ENCODE measurements at places on chromosomes 13 and 19.

DNA sequence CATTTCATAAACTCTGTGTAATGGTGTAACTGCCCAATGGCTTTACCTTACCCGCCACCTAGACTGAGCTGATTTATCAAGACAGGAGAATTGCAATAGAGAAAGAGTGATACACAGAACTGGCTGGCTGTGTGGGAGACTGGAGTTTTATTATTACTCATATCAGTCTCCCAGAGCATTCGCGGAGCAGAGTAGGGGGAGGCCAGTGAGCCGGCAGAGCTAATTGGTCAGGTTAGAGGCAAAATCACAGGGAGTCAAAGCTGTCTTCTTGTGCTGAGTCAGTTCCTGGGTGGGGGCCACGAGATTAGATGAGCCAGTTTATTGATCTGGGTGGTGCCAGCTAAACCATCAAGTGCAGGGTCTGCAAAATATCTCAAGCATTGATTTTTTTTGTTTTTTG, 23.4 kb upstream of the SLITRK1 start:
- no peak for DNase-seq

- peak; percentile 54 for DNase-seq
These were observed 23.7 kb upstream of the GPR18 start for GRCh38 chr13:99281811-99282263.

- DNase-seq, result no peak
These were observed 125.2 kb upstream of the SPACA7 start for GRCh38 chr13:112250788-112251445.

- no peak for DNase-seq
These were observed 2.2 kb upstream of the PLK5 start for GRCh38 chr19:1521636-1522035.

GRCh38 chr13:87777387-87777786, 106.2 kb downstream of the SLITRK5 start:
- DNase-seq, result no peak

GRCh38 chr13:43244481-43244880, 221.1 kb downstream of the DNAJC15 start:
- DNase-seq, result no peak

DNA sequence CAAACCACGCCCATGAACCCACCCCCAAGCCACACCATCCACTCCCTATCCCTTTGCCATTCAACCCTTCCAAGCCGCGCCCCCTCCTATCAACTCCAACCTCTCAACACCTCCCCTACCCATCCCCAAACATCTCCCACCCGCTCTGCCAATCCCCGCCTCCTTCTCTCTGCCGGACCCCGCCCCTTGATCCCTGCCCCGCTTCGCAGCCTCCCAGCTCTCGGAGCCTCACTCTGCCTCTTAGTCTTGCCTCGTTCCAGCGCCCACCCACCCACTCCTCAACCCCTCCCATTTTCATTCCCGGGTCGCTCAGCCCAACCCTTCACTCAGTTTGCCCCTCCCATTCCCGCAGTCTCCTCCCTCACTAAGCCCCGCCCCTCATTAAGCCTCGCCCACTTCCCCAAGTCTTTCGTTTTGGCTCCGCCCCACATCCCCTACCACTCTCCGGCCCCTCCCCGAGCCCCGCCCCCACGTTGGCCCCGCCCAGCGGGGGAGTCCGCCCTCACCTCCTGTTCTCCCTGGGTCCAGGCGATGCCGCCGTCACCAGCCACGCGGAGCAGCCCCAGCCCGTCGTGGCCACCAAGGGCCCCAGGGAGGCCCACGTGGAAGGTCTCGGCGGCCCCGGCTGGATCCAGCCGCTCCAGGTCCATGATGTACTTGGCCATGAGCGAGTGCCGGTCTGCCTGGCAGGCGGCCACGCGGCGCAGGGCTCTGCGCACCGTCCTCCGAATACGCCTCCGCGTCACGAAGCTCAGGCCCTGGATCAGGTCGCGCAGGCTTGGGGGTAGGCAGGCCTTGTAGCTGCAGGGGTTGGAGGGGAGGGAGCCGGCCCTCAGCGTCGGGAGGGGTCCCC, 5.7 kb downstream of the JAK3 start:
- no peak for DNase-seq
